SK-N-MC (cell line): ENCODE measurements at places on chromosomes 12 and 14.

GRCh38 chr12:27924350-27925135 is 48.0 kb downstream of the PTHLH start:
- DNase-seq = no peak

DNA sequence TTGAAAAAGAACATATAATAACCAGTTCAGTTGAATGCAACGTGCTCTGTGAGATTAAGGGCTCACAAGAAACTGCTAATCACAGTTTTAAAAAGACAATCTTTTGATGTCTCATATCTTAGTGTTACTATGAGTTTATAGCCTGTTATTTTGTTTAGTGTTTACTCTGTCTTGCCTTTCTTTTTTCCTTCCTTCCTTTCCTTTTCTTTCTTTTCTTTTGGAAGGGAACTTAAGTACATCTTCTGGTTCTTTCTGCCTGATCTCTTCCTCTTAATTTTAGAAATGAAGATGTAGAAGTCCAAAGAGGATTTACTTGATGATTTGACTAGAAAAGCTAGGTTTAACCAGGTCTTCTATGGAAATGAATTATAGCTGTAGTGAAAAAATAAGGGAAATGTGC is 38.2 kb downstream of the WNK1 start:
- DNase-seq = no peak

DNA sequence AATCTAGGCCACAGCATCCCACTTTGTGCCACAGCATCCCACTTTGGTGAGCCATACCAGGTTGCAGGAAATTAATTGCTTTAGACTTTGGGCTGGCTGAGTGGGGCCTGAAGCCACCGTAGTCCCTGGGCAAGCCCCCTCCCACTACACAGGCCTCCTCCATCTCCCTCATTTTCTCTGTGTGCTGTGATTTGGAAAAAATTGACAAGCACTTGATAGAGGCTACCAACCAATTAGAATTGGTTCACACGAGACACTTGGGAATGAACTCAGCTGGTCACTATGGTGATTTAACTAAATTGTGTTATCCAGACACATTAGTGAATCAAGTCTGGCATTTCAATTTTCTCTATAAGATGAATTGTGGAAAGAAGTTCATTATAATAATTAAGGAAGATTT is 481.1 kb downstream of the DIO2 start:
- DNase-seq = no peak

- no peak for DNase-seq
These were observed 14.8 kb downstream of the SLC25A29 start for GRCh38 chr14:100291305-100292075.

DNA sequence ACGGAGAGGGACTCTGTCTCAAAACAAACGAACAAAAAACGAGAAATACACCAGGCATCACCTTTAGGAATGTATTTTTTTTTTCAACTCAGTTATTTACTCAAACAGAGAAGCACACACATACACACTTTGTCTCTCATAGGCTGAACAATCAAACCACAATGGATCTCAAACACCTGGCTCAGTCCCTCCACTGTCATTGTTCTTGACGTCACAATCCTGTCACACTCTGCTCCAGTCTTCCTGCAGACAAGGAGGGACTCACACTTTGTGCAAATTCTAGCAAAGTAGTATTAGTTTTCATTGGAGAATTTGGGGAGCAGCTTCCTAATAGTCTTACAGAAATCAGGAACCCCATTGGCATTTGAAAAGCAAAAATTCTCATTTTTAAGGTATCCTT is 727.8 kb downstream of the BCL11B start:
- DNase-seq = no peak

GRCh38 chr14:76112889-76113624 is 38.7 kb upstream of the GPATCH2L start:
- DNase-seq = no peak

- no peak for DNase-seq
These were observed 10.6 kb upstream of the MLXIP start for GRCh38 chr12:122067966-122068365.

DNA sequence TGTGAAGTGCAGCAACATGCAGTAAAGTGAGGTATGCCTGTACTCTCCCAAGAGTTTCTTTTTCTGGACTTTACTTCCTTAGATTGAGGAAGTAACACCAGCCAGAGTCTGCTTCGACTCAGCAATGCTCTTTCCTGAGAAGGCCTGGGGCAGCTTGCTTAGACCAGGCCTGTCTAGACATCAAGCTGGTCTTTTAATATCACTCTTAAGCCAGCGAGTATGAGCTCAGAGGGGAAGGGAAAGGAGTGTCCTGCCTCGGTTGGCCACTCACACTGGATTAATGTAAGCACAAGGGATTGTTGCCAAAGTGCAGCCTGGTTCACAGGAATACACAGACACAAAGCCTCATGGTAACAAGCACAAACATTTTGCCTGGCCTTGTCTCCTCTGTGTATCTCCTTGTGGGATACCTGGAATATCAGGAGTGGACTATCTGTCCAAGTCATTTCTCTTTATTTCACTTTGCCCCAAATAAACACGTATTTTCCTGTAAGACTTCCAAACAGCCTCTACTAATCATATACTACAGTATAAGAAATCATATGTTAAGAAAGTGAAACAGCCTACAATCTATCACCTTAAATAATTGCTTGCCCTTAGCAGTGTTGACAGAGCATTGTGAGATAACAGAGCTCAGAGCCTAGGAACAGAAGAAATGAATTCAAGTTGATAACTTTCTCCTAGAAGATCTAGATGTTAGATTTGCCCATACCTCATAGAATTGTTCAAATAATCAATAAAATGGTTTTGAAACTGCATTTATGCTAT is 121.2 kb upstream of the DAAM1 start:
- DNase-seq = no peak
